ENCODE measurements at places on chromosomes 6 and 20.

DNA sequence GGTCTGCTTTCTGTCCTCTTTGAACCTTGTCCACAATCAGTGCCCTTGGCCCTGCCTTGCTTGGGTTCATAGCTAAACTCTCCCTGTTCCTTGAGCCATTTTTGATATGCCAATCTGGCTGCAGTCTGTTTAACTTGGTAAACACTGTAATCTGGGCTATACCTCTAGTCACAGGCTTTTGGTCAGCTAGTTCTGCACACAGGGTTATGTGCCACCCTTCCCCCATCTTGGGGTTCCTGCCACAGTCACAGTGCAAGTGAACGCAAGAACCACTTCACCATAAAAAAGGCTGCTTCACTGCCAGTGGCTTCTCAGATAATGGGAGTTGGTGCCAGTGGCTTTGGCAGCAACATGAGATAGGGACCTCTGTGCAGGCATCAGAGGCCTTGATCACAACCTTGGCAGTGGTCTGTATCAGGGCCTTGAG is 10.9 kb upstream of the ATRN start:
- no peak for ATAC-seq

DNA sequence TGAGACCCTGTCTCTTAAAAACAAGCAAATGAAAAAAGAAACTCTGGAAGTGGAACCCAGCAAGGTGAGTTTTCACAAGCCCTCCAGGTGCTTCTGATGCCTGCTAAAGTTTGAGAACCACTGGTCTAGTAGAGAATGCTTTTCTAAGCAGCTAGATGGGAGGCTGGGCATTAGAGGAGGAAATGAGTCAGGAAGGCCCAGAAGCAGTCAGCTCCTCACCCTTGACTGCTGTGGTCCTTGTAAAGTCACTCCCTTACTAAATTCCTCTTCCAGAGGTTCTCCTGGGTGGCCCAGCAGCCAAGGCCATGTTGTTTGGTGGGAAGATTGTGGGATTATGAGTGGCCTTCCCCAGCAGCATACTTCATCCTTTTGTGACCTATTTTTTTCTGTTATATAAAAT is 52.0 kb upstream of the FYN start:
- ATAC-seq: no peak

DNA sequence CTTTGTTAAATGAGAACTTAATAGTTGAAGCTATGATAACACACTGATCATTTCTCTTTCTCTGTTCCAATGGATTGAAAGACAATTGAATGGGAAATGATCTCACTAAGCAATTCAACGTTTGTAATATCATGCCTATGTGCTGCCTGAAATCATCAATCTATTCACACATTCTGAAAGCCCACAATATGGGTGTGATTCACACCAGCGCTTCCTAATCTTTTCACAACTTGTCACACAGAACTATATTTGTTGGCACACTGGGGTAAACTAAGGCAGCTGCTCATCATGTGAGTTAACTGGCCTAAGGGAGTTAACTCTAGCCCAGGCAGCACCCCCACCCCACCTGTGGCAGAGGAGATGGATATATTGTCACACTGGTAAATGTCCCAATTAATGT is 37.1 kb upstream of the UTRN start:
- no peak for ATAC-seq

- ATAC-seq: no peak
Observed at GRCh38 chr20:32796383-32796948, 23.3 kb upstream of the MAPRE1 start.

DNA sequence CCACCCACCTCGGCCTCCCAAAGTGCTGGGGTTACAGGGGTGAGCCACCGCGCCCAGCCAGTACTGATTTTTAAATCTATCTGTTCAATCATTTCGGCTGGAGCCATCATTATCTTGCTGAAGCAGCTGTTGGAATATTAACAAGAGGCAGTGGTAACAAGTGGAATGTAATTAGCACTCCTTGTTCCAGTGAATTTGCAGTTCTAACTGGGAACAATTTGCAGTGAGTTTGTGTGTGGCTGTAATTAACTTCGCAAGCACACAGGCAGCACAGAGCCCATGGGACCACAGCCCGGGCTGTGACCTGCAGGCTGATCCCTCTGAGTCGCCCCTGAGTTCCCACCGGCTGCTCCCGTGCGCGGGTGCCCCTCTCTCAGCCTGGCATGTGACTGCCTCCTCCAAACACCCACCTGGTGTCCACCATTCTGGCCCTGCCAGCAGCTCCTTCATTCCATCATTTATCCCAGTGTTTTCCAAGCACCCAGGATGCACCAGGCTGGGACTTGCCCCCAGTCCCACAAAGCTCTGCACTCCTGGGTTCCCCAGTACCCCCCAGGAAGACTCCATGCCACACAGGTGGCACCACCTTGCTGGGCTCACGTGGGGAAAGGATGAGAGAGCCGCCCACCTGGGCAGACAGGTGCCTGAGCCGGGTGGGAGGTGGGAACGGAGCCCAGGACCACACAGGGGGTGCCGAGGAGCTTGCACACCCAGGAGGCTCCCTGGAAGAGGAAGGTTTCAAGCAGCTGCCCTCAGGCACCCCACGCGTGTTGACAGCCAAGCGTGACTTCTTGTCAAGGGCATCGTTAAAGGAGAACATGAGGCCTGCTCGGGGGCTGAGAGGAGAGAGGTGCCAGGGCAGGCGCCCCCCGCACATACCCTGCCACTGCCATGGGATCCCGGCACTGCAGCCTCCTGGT is 75.2 kb downstream of the YTHDF1 start:
- no peak for ATAC-seq

DNA sequence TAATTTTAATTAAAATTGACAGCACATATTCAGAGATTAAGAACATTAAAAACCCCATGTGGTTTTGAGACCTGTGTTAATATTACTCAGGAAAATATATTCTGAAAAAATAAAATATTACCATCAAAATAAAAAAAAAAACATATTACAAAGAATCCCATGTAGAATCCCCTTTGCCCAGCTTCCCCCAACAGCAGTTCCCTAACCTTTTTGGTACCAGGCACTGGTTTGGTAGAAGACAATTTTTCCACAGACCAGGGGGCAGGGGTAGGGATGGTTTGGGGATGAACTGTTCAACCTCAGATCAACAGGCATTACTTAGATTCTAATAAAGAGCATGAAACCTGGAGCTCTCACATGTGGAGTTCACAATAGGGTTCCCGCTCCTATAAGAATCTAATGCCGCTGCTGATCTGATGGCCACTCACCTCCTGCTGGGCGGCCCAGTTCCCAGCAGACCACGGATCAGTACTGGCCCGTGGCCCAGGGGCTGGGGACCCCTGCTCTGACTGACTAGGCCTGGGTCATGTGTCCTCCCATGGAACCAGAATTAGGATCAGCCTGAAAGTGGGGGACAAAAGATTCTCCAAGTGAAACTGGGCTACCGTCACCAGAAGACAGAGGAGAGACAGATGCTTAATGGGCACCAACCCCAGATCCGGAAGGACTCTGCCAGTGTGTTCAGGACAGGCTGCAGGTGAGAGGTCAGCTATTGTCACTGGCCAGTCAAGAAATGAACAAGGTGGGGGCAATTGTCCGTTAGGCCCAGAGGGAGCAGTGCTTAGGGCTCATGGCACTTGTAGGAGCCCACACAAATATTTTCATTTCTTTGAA is 235.5 kb downstream of the PREX1 start:
- ATAC-seq: no peak

- ATAC-seq: peak; percentile 82
Observed at GRCh38 chr6:12233693-12234571, 56.2 kb upstream of the EDN1 start.

DNA sequence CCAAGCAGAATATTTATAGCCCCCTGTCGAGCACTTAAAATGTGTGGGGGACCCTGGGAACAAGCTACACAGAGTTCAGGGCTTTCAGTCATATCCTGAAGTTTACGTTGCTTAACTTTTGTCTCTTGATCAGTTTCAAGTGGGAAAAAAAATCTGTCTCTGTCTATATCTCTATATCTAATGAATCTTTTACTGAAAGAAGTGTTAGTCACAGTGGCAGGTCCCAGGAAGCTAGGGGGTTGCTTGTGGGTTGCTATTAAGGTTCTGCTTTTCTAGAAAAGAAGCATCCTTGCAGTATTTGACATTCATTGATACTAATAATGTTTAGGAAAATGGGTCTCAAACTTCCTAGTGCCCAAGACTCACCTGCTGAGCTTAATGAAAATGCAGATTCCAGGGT is 76.7 kb upstream of the CLDN20 start:
- ATAC-seq: no peak

DNA sequence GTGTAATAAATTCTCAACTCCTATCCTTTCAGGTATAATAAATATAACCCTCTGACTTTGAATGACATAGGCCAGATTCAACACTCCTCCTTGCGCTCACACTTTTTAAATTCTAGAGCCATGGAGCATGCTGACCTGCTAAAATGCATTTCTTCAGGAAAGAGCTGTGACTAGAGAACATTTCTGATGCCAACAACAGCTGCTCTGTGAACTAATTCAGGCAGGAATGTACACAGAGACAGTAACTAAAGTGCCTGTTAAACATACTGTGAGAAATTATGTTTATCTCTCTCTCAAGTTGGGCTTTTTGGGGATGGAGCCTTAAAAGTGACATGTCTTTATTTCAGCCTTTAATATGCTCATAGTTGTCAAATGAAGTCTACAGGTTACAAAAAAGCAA is 8.3 kb downstream of the NHSL1 start:
- no peak for ATAC-seq

DNA sequence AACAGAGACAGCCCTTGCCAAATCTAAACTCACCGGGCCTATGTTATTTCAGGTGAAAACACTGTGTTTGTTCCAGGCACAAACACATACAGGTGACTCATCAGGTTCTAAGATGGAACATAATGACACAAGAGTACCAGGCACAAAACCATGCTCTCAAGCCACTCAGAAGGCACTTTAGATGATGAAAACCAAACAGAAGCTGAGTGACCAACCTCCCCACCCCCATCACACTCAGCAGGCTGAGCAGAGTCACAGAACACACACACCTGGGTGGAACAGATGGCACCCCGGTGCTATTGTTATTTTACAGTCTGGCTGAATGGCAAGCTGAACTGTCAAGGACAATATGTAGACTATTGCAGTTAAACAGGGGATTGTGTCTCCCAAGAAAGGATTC is 20.6 kb upstream of the NKX2-2 start:
- ATAC-seq: no peak
